NCI-H1930 (cell line): ENCODE measurements at places on chromosomes 16 and 17.

DNA sequence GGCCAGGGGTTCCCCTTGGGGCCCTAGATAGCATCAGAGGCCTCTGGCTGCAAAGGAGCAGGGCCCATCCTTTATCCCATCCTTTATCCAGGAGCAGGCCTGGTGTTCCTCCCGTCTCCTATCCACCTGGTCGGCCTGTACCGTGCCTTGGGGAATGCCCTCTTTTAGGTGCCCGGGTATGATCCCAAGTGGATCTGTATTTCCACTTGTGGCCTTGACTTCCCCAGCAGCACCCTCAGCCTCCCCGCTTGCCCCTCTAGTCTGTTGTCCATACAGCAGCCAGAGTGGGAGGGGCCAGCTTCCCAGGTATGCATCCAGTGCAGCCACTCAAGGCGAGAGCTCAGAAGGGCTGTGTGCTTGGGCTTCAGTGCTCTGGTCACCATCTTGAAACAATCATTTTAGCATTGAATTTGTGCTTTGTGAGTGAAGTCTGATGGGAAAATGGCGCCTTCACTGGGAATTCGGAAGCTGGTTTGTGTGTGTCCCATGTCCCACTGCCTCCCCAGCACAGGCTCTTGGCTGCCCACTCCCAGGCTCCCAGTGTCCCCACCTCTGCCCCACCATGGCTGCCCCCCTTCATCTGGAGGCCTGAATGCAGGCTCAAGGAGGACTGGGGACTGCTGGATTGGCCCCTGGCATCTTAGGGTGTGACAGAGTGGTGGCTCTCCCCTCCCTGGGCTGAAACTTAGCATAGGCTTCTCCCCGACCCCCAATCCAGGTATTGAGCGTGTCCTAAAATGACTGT lies 3.3 kb upstream of the RNF112 start:
- no peak for DNase-seq

DNA sequence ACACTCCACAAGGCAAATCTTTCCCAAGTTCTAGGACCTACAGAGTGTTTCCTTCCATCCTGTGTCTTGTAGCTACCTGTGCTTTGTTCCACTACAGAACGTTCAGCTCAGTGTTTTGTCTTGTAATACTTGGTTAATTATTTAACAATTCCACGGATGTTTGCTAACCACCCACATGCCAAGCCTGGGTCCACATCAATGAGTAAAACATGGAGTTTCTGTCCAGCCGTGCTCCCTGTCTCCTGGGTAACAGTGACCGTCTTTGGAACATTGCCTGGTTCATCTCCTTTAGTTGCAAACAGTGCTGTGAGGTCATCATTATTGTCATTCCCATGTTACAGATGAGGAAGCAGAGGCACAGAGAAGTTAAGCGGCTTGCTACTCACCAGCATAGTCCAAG lies 41.3 kb downstream of the IRF8 start:
- DNase-seq: no peak

GRCh38 chr16:57982385-57982784 lies 11.5 kb upstream of the CNGB1 start:
- DNase-seq: no peak

- DNase-seq: no peak
Measured at GRCh38 chr17:63015824-63016223, 49.8 kb downstream of the TANC2 start.

DNA sequence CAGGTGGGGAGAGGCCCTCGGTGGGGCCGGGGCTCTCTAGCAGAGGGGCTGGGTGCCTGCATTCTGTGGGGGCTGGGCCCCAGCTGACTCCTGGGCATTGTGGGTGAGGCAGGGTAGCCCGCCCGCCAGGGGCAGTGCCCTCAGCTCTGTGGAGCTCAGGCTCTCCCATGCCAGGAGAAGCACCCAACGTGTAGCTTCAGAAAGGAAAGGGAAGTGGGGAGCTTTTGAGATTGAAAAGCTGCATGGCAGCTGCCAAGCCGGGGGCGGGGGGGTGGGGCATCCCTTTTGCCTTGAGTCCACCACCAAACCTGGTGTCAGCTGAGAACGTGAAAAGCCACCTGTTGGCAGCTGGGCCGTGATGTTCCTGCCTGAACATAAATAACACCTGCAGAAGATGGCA lies 192.1 kb upstream of the CIBAR2 start:
- no peak for DNase-seq

- DNase-seq: no peak
Measured at GRCh38 chr17:17151962-17152361, 54.2 kb downstream of the PLD6 start.

GRCh38 chr16:53055541-53056391 lies 975 bp downstream of the CHD9 start:
- DNase-seq: no peak

- no peak for DNase-seq
Measured at GRCh38 chr17:34930283-34930682, 31.0 kb downstream of the CCT6B start.

DNA sequence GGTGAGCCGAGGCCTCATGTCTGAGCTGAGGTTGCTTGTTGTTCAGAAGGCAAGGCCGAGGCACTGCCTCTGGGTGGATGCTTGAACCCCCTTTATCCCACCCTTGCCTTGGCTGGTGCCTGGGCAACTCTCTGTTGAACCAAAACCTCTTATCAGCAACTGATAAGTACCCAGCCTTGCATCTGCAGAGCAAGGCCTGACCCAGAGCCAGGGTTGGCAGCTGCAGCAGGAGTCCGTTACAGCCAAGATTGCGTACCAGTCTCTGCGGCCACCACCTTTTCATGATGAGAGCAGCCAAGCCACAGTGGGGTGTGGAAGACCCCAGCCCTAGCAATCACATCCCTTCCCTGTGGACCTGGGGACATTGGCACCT lies 118.3 kb downstream of the RAB11FIP4 start:
- DNase-seq: no peak

GRCh38 chr16:90057738-90058173 lies 19.4 kb downstream of the PRDM7 start:
- no peak for DNase-seq

- DNase-seq: no peak
Measured at GRCh38 chr16:75626806-75627205, 3.7 kb upstream of the ADAT1 start.

DNA sequence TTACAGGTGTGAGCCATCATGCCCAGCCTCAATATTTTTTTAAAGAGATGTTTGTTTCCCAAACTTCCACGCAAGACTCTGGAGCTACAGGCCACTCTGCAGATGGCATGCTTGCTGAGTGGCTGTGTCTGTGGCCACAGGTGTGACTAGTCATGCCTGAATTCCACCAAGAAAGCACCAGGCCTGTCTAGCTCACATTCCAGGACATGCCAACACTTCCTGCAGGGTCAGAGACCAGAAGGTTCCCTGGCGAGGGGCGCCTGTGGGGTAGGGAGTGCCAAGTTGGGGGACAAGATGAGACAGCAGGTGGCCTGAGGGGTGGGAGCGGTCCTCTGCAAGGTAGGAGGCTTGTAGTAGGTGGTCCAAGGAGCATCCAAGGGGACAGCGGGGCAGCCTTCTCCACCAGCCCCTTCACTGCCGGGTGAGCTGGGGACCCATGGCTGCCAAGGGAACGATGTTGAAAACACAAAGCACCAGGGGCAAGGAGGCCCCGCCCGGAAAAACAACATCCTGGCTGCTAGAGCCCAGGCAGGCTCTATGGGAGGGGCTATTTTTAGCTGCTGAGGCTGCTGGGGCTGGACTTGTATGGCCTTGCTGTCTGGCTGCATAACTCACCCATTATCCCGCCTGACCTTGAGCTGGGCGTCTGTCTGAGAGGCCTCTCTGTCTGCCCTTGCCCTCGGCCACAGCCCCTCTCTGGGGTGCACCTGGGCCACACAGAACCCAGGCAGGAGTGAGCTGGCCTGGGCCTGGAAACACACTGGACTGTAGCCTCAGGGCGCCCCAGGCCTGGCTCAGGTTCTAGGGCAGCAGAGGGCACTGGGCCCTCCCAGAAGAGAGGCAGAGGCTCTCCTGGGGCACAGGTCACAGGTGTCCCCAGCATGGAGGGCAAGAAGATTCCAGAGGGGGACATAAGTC lies 5.7 kb downstream of the TRIM47 start:
- DNase-seq: no peak

GRCh38 chr17:40265337-40265736 lies 22.3 kb upstream of the CDC6 start:
- DNase-seq: no peak

DNA sequence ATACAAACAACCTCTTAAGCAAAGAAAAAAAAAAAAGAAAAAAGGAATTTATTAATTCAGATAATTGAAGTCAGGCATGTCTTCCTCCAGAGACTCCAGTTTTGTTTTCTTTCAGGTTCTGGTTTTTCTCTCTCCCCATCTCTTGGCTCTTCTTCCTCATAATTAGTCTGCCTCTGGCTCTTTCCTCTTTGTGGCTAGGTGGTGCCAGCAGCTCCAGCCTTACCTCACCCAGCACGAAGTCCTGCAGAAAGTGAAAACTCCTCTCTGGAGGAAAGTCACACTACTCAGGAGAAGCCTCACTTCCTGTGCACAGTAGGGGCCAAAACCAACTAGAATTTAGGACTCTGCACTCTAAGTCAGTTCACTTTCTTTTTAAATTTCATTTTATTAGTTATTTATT lies 10.3 kb upstream of the NFAT5 start:
- DNase-seq: no peak

- no peak for DNase-seq
Measured at GRCh38 chr17:74858672-74859458, 820 bp downstream of the GRIN2C start.

GRCh38 chr16:17939723-17940122 lies 396.8 kb downstream of the NPIPA8 start:
- no peak for DNase-seq

DNA sequence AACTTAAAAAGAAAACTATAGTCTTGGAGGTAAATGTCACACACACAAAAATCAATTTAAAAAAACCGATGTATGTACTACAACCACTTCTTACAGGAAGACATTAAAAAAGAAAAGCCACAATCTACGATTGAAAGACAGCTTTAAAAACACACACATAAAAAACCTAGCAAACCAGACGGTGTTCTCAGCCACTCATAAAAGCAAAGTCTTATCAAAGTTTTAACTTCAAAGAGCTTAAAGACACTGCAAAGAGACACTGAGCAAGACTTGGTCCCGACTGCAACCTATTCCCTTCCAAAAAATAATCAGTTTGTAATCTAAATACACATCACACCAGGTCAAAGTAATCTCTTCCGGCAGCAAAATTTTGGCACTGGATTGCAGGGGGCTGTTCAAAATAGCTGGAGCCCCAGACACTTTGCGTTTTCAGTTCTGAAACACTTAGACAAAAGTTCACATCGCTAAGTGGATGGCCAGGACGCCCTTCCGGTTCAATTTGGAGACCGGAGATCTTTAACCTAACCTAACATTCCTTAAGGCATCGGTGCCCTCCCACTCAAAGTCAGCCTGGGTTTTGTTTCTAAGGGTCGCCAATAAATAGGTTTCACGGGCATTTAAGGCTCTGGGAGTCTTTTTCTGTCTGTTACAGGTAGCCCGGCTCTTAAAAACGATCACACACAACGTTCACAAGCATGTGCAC lies 2.6 kb downstream of the ZCCHC14 start:
- no peak for DNase-seq

DNA sequence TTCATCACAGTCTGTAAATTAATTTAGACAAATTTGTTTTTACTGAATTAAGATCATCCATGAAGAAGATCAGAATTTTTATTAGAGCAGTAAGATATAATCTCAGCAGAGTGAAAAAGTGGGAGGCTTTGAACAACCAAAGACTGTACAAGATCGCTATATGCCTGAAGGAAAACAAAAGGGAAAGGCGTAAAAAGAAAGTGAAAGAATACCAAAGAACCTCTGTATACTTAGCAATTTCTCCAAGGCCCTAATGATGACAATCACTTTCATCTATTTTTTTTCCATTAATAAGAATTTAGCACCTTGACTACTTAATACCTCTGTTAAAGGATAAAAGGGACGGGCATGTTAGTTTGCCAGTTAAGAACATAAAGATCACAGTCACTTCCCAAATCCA lies 38.6 kb upstream of the ABCA10 start:
- DNase-seq: no peak

DNA sequence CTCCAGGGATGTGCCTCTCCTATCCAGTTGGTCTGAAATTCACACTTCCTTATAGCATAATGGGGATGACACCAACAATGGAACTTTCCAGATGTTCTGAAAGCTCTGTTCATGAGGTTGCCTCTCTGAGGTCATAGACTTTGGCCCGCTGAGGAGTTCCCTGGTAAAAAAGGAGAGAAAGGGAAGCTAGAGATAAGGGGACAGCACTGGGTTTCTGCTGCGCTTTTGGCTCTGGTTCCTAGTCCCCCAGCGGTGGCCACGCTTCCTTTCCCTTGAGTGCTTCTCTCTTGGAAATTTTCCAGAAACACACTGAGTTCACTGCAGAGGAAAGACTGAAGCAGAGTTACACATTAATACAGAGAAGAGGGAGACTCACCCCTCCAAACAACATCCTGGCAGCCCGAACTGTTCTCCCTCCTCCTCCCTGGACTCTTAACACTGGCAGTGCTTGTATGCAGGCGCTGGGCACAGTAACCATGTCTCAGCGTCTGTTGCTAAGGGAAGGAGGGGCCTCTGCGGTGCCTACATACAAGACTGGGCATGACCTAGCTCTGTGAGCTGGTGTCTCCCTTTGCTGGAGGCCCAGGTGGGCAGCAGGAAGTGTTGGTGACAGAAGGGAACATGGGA lies at the start of gene DNAH3:
Gene DNAH3 (minus strand): TSS at position 472 of the 627 bp plus-strand sequence. CDS start 527 bp downstream, outside the sequence.
- no peak for DNase-seq

DNA sequence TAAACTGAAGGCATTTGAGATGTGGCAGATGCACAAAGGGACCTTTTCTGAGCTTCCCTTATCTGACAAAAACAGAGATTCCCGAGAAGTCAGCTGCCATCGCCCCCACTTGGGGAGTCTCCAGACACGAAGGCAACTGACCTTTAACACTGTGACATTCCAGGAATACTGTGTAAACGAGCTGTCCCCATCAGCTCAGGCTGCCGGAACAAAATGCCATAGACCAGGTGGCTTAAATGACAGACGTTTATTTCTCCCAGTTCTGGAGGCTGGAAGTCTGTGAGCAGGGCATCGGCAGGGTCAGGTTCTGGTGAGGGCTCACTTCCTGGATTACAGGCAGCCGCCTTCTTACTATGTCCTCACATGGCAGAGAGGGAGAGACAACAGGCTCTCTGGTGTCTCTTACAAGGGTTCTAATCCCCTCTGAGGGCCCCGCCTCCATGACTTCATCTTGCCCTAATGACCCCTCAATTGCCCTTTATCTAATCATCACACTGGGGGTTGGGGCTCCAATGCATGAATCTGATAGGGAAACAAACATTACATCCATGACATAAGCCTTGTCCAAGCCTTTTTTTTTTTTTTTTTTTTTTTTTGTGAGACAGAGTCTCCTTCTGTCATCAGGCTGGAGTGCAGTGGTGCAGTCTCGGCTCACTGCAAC lies 178.5 kb upstream of the RPL38 start:
- DNase-seq: no peak

- no peak for DNase-seq
Measured at GRCh38 chr17:8894202-8894671, 26.8 kb upstream of the PIK3R6 start.
